ENCODE measurements at places on chromosomes 13 and 19.

- no peak for DNase-seq
Observed at GRCh38 chr19:17097593-17098126, 22.1 kb downstream of the MYO9B start.

GRCh38 chr13:106156468-106156867 is 379.0 kb downstream of the EFNB2 start:
- no peak for DNase-seq

DNA sequence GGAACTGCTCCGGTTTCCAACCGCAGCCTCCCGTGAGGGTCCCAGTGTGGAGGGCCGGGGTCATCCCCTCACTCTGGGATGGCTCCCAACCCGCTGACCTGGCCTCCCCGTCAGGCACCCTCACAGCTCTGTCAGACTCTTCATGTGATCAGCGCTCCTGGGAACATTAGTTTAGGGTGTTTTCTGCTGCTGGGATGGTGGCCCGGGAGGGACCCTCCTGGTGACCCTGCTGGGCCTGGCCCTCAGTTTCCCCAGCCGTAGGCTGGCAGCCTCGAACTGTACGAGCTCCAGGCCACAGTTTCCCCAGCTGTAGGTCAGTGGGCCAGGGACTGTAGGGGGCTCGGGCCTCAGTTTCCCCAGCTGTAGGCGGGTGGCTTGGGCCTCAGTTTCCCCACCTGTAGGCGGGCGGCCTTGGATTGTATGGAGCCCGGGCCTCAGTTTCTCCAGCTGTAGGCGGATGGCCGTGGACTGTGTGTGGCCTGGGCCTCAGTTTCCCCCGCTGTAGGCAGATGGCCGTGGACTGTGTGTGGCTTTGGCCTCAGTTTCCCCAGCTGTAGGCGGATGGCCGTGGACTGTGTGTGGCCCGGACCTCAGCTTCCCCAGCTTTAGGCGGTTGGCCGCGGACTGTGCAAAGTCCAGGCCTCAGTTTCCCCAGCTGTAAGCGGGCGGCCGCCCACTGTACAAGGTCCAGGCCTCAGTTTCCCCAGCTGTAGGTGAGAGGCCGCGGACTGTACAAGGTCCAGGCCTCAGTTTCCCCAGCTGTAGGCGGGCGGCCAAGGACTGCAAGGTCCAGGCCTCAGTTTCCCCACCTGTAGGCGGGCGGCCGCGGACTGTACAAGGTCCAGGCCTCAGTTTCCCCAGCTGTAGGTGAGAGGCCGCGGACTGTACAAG is 1.3 kb upstream of the PTBP1 start:
- DNase-seq, result no peak

- DNase-seq, result no peak
Observed at GRCh38 chr13:49297338-49297737, 49.6 kb downstream of the CDADC1 start.

DNA sequence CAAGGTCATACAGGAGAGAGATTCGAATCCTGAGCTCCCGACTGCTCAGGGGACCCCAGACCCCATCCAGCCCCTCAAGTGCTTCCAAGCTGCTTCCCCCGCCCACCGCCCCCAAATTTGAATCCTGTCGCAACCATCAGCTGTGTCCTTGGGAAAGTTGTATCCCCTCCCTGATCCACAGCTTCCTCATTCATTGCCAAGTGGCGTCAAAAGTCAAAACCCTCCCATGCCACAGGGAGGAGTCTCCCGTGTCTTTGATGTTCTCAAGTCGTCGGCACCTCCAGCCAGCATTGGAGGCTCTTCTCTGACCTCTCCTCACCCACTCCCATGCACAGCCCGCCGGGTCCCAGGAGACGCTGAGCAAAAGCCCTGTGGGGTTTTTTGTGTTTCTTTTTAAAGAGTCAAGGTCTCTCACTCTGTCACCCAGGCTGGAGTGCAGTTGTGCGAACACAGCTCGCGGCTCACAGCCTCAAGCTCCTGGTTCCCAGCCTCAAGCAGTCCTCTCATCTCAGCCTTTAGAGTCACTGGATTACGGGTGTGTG is 2.8 kb upstream of the IFI30 start:
- DNase-seq, result no peak

GRCh38 chr19:58044886-58045285 is 11.1 kb downstream of the ZSCAN1 start:
- DNase-seq, result no peak

- DNase-seq, result no peak
Observed at GRCh38 chr13:91050970-91051369, 296.5 kb upstream of the MIR17HG start.

GRCh38 chr19:48999481-49000325 is 6.0 kb downstream of the RUVBL2 start:
- DNase-seq, result no peak

DNA sequence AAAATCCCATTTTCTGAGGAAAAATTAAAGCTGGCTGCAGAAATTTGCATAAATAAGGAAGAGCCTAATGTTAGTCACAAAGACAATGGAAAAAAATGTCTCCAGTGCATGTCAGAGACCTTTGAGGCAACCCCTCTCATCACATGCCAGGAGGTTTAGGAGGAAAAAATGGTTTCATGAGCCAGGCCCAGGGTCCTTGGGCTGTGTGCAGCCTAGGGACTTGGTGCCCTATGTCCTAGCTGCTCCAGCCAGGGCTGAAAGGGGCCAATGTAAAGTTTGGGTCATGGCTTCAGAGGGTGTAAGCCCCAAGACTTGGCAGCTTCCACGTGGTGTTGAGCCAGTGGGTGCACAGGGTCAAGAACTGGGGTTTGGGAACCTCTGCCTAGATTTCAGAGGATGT is 1252.6 kb downstream of the PCDH9 start:
- no peak for DNase-seq

- no peak for DNase-seq
Observed at GRCh38 chr19:51627491-51628138, 2.6 kb downstream of the SIGLEC5 start.

GRCh38 chr13:88176231-88176630 is 505.1 kb downstream of the SLITRK5 start:
- DNase-seq, result no peak

- DNase-seq, result no peak
Observed at GRCh38 chr13:47628666-47629065, 372.4 kb downstream of the SUCLA2 start.

DNA sequence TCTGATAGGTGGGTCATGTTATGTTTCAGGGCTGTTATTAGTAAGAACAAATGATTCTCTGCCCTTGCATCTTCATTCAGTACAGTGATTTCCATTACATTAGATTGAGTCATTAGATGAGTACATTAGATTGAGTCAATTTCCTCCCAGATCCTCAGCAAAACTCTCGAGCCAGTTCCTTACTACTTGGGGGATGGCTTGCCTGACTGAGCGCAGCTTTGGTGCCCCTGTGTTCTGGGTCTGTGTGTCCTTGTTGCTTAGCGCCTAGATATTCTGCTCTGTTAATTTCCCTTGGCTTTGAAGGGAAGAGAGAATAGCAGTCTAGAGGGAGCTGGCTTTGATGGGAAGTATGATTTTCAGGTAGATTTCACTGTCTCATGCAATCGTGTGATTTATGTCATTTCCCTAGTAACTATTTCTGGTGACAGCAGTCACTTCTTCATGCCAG is 19.1 kb upstream of the SCEL start:
- no peak for DNase-seq

GRCh38 chr19:8147582-8147978 is 1.8 kb downstream of the FBN3 start:
- no peak for DNase-seq

DNA sequence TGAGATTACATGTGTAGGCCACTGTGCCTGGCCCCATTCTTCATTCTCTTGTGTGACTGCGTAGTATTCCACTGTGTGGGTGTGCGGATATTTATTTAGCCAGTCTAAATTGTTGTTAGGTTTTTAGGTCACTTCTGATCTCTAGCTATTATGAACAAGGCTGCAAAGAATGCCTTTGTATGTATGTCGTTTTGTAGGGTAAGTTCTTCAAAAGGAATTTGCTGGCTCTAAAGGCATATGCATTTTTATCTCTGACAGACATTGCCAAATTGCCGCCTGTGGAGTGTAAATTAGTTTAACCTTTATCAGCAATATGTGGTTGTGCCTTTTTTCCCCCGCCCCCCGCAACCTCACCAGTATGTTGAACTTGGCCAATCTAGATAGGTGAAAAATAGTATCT is 30.3 kb upstream of the EHD2 start:
- no peak for DNase-seq

- no peak for DNase-seq
Observed at GRCh38 chr19:16069813-16070365, 6.4 kb upstream of the TPM4 start.

- no peak for DNase-seq
Observed at GRCh38 chr13:111049791-111050538, 65.1 kb upstream of the ARHGEF7 start.

DNA sequence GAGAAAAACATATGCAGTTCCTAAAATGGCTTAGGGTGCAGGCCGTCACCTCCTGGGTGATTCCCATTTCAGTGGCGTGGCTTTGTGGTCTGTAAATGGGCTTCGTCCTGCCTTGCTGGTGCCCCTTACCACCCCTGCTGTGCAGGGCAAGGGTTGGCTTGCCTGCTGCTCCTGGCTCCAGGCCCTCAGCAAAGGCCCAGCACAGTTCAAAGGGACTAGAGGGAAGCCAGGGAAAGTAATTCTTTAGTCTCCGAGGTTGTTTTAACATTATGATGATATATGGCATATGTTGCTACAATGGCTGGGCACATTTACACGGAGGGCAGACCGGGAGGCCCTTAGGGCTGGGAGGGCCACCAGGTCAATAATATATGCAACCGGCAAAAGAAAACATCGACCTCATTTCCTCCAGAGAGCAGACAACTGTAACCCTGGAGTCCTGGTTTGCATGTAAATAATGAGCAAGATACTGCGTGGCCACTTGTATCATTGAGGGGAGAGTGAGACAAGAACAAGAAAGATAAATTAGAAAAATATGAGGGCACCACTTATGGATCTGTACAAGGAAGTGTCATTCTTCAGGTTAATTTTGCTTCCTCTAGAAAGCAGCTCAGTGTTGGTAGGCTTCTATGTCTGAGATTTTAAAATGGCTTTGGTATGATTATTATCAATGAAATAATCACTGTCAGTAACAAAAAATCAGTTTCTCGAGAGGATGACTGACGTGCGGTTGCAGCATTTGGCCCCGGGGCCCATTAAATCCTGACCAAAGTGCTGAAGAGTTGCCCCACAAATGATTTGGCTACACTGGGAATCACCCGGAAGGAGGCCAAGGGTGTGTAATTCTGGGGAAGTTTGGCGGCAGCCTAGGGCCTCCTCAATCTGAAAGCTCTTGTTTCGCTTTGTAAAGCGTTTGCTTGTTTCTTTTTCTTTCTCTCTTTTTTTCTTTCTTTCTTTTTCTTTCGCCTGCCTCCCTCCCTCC is 32.8 kb upstream of the URI1 start:
- no peak for DNase-seq

- peak; percentile 63 for DNase-seq
Observed at GRCh38 chr19:44903602-44904425, 1.8 kb upstream of the APOE start.

DNA sequence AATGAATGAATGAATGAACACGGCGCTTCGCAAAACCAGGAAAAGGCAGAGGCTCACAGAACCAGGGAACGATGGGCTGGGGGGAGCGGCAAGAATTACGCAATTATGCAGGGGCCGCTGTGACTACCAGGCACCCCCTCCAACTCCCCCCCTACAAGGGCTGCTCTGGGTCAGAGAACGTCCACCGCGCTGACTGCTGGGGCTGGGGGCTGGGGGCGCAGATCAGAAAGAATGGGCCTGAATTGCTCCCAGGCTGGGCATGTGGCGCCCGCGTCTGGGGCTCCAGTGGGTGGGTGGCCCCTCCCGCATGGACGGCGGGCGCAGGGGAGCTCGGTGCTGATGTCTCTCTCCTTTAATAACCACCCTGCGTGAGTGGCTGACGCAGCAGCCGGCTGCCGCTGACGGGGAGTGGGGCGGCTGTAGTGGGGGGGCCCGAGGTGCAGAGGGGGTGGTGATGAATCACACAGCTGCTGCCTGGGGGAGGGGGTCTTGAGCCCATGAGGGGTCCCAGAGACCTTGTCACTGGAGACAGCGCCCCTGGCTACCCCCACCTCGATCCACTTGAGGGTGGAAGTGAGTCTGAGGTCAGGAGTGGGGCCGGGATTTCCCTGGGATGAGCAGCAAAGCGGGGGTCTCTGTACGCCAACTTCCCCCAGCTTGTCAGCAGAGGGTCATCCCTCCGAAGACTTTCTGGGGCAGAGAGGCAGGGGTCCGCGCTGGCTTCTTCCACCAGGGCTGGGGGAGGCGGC is 1.5 kb upstream of the CIRBP start:
- no peak for DNase-seq
